ENCODE measurements at places on chromosomes 16 and 17.

GRCh38 chr16:88778271-88778525 is 6.8 kb downstream of the PIEZO1 start:
- DNase-seq, result no peak

GRCh38 chr16:66129196-66129595 is 237.3 kb upstream of the CDH5 start:
- no peak for DNase-seq

- DNase-seq, result no peak
These were observed 482 bp downstream of the DCTPP1 start for GRCh38 chr16:30429418-30429677.

DNA sequence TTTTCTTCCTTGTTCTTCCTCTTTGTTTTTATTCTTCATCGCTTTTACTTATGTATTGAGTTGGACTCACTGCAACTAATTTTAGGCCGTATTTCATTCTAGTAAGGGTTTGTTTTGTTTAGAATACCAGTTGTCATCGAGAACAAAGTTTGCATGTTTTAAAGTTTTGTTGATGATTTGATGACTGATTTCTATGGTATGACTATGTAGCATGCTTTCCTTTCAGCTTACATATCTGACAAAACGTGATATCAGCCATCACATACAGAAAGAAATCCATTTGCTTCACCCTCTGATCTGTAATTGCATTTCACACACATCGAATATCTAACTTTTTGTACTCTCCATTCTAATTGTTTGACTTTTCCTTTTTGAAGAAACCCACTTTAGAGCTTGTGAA is 4.0 kb downstream of the PRKCA start:
- no peak for DNase-seq

GRCh38 chr17:42760652-42761581 is at the start of gene RAMP2:
TSS of gene RAMP2 (plus strand) at chr17:42761227. CDS start at chr17:42761262, 35 bp downstream.
- peak; percentile 73 for DNase-seq

DNA sequence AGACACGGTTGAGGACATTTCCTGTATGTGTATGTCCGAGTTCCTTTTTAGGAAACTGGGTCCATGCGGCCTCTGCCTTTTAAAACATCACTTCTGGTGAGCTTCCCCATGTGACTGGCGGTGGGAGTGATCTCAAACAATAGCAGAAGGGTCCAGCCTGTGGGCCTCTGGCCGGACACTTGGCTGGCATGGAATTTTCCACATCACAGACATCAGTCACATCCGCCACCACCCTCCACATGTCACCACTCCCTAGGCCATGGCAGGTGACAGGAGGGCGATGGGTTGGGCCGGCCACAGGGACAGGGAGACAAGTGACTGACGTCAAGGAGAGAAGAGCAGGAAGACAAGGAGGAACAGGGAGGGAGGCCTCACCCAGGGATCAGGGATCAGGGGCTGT is 83.7 kb downstream of the DNAH17 start:
- DNase-seq, result no peak

DNA sequence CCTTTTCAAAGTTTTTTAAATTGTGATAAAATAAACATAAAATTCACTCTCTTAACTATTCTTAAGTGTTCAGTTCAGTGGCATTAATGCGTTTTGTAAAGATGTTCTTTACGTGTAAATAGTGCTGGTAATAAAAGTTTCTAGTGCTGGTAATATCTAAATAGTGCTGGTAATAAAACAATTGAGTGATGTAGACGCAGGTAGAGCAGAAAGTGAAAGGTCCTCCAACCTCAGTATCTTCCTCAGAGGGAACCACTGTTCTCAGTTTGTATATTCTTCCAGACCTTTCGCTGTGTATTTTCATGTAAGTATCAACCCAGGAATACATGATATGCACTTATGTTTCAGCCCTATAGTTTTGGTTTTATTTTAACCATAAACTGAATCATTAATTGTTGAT is 53.1 kb downstream of the CLEC16A start:
- DNase-seq, result no peak

GRCh38 chr17:78399693-78400144 is 21.3 kb downstream of the PGS1 start:
- no peak for DNase-seq

DNA sequence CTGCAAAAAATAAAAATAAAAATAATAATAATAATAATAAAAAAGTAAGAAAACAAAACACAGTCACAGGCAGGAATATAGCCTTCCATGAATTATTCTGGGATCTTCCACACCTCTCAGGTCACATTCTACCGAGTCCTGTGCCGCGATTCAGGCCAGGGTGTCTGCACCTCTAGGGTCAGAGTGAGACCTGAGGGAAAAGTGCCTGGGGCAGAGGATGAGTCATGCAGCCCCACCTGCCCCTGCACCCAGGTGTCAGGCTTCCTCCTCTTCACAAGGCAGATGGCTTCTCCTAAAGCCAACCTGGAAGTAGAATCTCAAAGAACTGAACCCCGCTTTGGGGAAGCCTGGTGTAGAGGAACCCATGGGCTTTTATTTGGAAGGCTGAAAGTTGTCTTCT is 283.7 kb downstream of the CPPED1 start:
- DNase-seq, result no peak

DNA sequence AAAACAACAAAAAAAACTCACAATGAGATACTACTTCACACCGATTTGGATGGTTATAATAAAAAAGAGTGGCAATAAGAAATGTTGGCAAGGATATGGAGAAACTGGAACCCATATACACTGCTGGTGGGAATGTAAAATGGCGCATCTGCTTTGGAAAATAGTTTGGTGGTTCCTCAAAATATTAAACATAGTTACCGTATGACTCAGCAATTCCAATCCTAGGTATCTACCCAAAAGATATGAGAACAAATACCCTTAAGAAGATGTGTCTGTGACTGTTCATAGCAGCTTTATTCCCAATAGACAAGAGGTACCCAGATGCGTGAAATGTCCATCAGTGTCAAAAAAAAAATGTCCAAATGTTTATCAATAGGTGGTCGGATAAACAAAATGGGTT is 7.2 kb downstream of the CPPED1 start:
- no peak for DNase-seq

GRCh38 chr17:39679521-39680192 is 8.2 kb downstream of the PGAP3 start:
- no peak for DNase-seq

DNA sequence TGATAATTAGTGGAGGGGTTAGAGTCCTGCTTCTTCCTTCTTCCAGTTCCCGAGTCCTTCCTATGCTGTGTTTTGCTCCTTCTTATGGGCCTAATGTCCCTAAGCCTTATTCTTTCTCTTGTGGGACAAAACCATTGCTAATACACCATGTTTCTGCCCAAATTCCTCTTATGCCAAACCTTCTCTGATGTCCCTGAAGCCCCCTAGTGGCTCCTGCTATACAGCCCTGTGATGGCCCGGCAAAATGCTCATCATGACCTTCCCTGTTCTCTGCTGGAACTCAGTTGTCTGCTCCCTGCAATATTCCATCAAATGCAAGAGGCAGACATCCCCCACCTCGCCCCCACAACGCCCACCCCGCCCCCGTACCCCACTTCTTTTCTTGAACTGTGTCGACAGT is 171.6 kb downstream of the CDH11 start:
- DNase-seq, result no peak

GRCh38 chr17:18910881-18911280 is 41.1 kb upstream of the SLC5A10 start:
- no peak for DNase-seq

GRCh38 chr16:24054741-24055491 is 201.2 kb upstream of the CACNG3 start:
- DNase-seq, result no peak

DNA sequence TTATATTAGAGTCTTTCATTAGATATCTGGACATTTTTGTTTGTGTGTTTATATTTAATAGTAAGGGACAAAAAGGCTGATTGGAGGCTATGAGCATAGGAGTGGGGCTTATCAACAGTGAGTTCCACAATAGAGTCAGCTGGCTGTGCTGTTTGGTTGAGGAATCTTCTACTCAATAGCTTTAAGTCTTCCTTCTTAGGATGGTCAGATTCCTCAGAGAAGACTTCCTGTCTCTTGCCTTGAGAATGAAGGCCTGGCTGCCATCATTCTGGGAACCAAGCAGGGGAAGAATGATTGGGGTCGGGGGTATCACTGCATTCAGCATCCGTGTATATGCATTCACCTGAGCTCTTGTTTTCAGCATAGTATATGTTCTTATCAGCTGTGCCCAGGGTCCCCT is 31.9 kb upstream of the ABCC11 start:
- no peak for DNase-seq

- no peak for DNase-seq
These were observed 26.7 kb upstream of the IRX6 start for GRCh38 chr16:55297062-55297909.

DNA sequence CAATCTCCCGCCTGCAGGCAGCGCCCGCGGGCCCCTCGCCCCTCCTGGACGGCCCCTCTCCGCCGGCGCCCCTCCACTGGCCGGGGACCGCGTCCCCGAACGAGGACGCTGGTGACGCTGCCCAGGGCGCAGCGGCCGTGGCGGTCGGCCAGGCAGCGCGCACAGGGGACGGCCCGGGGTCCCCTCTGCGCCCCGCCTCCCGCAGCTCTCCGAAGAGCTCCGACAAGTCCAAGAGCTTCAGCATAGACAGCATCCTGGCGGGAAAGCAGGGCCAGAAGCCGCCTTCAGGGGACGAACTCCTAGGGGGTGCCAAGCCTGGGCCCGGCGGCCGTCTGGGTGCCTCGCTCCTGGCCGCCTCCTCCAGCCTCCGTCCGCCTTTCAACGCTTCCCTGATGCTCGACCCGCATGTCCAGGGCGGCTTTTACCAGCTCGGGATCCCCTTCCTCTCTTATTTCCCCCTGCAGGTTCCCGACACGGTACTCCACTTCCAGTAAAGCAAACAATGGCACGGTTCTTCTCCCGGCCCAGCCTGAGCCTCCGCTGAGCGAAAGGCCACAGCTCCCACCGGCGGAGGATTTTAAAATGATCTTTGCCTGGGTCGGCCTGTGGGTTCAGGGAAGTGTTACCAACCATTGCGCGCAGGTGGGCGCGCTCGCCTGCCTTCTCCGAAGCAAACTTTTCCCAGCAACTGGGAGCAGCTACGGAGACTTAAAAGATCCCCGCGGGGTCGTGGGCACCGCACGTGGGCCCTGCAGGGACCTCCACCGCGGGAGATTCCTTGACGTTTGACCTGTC is 1.1 kb downstream of the FOXL1 start:
- no peak for DNase-seq

- DNase-seq, result no peak
These were observed 17.9 kb downstream of the ATP6V0D1 start for GRCh38 chr16:67463059-67463458.

- DNase-seq, result no peak
These were observed 13.9 kb downstream of the BRD7 start for GRCh38 chr16:50354629-50355456.

DNA sequence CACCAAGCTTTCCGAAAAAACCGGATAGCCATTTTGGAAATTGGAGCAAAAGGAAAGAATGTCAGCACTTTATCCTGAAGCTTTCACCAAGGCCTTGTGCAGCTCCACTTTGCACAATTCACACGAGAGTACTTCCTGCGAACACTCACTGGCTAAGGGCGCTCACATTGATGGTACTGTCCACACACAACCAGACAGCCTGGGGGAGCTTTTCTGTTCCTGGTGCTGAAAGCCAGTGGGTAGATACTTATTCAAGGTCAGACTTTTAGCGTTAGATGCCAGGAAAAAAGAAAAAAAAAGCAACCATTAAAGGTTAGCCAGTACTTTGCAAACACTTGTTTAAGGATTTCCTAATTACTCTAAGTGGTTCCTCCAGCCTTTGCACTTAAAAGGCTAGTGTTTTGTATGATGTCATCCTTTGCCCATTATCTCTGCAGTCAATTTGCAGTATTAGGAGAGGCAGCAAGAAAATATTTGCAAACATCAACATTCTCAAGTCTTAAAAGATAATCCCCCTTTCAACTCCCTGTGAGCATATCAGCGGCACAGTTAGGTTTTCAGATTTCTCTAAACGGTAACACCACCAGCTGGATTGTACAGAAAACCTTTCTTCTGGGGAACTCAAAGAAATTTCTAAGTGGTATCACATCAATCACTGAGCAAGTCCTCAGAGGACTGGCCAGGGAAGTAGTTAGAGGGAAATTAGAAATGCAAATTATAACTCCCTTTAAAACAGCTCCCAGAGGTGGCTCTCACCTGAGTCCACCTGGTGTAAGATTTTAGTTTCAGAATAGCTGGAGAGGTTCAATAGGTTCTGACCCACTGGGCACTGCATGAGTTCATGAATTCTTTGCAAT is 243.4 kb upstream of the IRX5 start:
- peak; percentile 31 for DNase-seq

DNA sequence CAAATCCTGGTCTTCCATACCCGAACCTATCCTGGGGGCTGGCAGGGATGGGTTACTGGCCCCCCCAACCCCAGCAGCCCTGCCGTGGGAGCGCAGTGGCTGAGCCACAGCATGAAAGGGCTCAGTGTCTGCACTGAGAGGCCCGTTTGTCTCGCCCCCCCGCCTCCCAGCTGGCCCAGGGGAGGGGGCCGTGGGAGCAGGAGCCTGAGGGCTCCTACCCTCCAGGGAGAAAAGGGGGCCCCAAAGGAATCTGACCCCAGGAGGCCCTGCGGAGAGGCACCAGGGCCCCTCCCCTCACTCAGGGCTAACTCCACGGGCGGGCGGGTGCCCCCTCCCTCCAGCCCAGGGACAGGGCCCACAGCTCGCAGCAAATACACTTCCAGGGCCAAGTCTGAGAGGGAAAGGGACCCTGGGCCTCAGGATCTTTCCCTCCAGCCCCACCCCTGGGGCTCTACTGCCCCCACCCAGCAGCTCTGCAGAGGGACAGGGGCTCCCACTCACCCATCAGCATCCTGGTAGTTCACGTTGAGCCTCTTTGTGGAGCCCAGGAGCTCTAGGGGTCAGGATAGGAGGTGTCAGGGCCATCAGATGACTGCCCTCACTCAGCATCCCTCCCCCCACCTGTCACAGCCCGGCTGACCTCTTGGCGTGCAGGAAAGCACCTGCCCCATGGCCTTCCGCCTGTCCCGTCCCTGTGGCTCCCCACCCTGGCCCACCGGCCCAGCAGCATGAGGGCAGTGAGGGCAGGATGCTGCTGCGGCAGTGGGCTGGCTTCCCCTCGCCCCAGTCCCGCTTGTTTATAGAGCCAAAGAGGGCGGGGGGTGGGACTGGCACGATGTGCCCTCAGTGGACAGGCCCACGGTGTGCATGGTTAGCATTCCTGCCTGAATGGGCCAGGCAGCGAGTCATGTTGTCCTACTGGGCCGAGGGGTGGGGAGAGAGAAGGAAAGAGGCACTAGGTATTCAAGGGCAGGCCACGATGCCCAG is 7.3 kb downstream of the CASKIN2 start:
- DNase-seq, result no peak

DNA sequence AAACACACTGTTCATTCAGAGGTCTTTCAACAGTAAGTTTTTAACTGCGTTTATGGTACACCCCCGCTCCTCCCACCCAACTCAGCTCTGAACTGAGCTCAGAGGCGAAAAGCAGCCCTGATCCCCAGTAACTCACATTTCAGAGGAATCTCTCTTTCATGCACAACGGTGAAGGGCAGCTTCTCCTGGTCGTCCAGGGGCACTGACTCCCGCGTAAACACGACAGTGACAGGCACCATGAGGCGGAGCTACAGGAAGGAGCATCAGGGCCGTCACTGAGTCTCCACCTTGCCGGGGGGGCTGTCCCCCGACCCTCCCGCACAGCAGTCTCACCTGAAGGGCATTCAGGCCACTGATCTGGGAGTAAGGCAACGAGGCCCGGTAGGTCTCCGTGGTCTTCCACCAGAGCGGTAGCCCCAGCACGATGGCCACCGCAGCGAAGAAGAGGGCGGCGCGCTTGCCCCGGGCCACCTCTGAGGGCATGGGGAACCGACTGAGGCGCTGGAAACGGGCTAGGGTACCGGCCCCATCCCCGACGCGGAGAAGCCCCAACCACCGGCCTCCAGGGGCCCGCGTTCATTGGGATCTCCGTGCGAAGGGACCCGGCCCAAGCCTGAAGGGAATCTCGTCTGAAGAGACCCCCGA is 486 bp downstream of the PIGS start:
- DNase-seq, result peak; percentile 78
